Stimulated activated CD8-positive, alpha-beta memory T cell treated with anti-CD3 and anti-CD28 coated beads, Interleukin-7, amount 100 ng/mL, for 24 hours (primary cell): ENCODE measurements at places on chromosomes 7 and 10.
A peak's percentile ranks its signal among the peaks of the same experiment; 100 is the strongest.

GRCh38 chr7:44541028-44541869 lies at the start of gene NPC1L1:
Gene NPC1L1 (minus strand): TSS chr7:44541330. CDS start chr7:44541259, 71 bp downstream.
- no peak for DNase-seq

DNA sequence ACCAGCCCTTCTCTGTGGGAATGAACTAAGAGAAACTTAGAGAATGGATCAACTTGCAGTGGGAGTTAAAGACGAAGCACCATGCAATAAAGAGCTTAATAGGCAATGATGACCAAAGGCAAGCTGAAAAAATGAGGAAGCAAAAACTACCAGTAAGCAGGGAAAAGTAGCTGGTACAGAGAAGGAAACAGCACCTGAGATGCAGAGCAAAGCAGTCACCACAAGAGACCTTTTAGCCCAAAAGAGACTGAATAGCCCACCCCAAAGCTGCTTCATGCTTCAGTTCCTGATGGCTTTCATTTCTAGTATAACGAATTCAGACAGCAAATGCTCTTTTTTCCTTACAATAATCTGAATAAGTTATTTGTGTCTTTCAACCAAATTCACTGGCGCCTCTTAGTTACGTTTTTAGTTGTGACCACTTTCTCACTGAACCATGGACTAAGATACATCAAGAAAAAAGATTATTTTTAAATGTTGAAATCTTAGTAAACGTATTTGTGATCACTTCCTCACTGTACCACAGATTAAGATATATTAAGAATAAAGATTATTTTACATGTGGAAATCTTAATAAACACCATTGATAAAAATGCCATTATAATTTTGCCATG lies 76.0 kb downstream of the USP6NL start:
- DNase-seq, result no peak

- peak; percentile 63 for DNase-seq
Observed at GRCh38 chr10:114526504-114527238, 122.4 kb upstream of the AFAP1L2 start.

DNA sequence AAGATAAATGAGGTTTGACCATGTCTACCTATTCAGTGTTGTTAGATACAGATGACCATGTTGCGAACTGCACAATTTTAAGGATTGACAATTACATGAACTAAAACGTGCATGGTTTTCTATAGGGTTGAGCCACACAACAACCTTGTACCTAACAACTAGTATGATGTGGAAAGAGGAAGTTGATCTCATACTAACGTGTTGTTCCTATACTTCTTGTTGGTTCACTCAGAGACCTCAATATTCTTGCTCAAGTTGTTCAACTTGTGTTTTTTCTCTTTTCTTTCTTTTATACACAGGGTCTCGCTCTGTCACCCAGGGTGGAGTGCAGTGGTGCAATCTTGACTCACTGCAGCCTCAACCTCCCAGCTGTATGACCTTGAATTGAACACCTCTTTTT lies 6.1 kb upstream of the KEL start:
- DNase-seq, result no peak

DNA sequence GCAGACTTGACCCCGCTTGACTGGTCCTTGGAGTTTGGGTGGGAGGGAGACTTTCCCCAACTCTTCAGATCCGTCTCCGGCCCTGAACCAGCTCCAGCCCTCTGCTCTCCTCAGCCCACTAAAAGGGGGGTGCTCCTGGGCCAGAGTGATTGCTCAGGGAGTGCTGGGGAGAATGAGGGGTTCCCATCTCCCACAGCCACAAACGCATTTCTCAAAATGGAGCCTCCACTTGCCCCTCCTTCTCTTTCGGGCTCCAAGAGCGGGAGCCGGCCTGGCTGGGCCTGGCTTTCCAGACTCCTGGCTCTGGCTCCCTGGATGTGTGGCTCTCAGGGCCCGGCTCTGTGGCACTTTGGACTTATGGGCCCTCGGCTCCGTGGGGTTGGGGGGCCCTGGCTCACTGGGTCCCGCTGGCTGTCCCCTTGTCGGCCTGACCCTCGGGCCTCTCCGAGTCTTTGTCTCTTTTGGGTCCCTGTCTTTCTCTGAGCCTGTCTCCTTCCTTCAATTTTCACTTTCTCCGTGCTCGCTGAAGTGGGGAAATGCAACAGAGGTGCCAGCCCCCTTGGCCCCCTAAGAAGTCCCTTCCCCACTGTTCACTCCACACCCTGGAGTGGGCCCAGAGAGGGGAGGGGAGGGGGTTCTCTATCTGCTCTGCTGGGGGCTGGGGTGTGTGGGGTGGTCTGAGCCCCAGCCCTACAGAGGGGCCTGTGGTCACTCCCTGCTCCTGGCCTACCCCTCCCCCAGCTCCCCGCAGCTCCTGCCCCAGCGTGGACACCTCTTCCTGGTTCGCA lies 713 bp downstream of the LZTS2 start:
- no peak for DNase-seq

DNA sequence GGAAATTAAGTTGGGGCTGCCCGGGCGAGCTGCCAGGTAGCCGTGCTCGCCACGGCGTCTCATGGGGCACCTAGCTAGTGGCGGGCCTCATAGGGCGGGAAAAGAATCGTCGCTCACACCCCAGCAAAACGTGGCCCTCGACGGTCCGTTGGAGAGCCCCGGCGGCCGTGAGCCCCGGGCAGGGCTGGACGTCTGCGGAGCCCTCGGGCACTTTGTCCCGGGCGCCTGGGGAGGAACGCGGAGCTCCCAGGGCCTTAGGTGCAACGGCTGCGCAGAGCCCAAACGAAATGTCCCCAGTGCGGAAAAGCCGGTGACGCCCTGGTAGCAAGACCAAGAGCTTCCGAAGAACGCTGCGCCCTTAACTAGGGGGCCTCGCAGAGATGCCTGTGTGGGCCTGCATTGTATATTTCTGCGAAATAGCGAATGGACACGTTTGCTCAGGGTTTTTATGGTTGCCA lies 866 bp upstream of the SFMBT2 start:
- DNase-seq, result no peak

GRCh38 chr10:94299417-94299816 lies 63.3 kb downstream of the NOC3L start:
- DNase-seq, result no peak

GRCh38 chr10:22305721-22306120 lies 10.5 kb upstream of the COMMD3 start:
- DNase-seq, result no peak

GRCh38 chr7:1380821-1381580 lies 78.3 kb downstream of the MICALL2 start:
- no peak for DNase-seq

DNA sequence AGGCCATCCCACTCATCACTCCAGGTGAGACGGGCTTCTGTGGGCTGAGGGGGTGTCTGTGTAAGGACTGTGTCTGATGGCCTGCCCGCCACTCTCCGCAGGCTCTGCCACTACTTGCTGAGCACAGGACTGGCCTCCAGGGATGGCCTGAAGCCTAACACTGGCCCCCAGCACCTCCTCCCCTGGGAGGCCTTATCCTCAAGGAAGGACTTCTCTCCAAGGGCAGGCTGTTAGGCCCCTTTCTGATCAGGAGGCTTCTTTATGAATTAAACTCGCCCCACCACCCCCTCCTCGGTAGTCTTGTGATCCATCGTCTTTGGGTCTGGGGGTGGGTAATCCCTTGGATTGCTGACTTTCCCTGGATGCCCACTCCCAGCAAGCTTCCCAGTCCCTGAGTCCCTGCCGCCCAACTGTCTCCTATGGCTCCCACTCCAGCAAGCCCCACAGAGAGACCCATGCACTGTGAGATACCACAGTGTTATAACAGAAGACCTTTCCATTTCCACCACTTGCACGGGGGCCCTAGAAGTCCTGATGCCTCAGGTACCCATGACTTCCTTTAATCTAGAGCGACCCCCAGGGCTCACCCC lies 4.7 kb downstream of the FXYD4 start:
- DNase-seq, result no peak

GRCh38 chr10:133143200-133143533 lies 16.9 kb upstream of the KNDC1 start:
- DNase-seq, result no peak

DNA sequence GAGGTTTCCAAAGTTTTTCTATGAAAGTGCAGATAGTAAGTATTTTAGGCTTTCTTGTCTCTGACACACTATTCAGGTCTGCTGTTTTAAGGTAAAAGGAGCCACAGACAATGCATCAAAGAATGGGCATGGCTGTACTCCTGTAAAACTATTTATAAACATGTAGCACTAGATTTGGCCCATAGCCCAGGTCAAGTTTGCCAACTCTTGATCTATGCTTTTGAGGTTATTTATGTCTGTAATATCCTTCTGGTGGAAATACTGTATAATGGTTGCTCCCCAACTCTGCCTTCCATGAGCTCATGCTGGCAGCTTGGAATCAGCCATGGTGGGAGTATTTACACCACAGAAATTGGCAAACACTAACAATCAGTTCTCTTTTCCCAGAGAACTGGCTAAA lies 244.6 kb downstream of the BUB3 start:
- no peak for DNase-seq

DNA sequence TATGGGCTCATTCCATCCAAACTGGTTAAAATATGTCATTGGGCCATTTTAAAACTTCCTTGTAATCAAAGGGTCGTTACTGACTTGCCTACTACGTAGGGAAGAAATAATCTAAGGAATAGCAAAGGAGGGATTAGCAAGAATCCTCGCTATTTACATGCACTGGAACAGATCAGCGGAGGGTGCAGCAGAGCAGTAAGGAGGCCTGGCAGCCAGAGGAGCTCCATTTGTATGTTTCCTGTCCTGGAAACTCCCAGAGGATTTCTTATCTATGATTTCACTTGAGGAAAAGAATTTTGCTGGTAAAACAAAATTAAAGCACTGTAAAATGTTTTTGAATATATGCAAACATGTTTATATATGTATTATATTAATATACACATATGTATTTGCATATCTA lies 107.3 kb downstream of the TPK1 start:
- no peak for DNase-seq

- DNase-seq, result no peak
Observed at GRCh38 chr10:133110133-133110532, 22.4 kb downstream of the ADGRA1 start.

DNA sequence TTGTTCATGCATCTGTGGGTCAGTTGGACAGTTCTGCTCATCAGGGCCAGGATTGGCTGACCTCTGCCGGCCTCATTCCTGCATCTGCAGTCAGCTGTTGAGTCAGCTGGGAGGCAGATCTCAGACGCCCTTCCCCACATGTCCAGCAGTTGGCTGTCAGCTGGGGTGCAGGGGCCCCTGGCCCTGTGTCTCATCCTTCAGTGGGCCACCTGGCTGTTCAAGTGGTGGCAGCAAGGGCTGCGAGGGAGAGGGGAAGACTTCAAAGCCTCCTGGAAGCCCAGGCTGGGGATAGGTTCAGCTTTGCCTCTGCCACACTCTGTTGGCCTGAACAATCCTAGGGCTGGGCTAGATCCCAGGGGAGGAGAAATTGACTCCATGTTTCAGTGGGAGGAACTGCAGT lies 33.2 kb downstream of the TACR2 start:
- no peak for DNase-seq

GRCh38 chr7:29345590-29345989 lies 151.0 kb downstream of the CHN2 start:
- DNase-seq, result no peak

DNA sequence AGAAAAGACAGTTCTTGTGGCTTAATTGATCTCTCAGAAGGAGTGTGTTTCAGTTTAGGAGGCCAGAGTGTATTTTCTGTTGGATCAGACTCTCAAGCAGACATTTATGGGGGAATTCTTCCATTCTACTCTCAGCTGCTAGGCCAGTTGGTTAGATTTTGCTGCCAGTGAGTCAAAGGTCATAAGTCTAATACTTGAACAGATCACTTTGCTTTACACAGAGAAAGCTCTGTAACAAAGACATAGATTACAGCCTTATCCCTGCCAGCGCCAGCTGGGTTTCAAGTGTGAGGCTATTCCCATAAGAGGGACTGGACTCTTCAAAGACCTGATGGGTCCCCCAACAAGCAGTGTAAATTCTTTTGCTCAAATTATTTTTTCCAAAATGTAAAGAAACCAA lies 145.6 kb upstream of the SEMA3C start:
- no peak for DNase-seq

GRCh38 chr10:114418109-114418508 lies 13.8 kb upstream of the AFAP1L2 start:
- DNase-seq, result no peak

DNA sequence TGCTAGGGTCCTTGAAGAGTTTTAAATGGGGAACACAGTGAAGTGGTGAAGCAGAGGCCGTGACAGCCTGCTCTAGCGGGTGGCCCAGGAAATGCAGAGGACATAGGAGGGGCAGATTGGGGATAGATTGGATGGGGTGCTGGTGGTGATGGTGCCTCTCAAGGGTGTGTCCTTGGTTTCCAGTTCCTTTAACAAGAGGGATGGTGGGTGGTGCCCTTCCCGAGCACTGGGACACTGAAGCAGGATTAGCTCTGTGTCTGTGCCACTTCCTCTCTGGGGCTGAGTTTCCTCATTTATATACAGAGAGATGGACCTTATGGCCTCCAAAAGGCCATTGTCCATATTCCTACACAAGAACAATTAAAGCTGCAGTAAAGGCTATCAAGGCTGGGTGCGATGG lies 285.5 kb downstream of the TCF7L2 start:
- DNase-seq, result no peak

DNA sequence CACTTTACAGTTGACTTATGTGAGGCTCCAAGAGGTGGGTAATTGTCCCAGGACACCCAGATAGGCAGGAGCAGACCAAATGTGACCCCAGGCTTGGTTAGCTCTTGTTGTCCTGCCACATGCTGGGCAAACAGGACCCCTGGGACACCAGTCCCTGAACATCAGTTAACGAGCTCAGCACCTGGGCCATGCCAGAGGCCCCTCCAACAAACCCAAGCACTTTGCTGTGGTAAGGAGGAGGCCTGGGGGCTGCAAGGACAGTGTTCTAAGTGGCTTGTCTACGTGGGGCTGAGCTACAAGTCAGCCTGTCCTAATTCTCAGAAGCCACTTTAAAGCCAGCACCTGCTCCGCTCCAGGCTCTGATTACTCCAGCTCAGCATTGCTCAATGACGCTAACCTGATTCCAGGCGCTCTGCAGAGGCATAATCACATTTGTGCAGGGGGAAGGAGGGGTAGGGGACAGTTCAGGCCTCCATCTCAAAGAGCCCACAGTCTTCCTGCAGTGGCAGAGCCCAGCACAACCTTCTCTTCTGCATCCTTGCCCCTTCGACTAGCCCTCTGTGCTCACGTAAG lies 57.2 kb downstream of the DDC start:
- DNase-seq, result no peak

- DNase-seq, result no peak
Observed at GRCh38 chr10:48442809-48443177, 136.3 kb downstream of the MAPK8 start.

- DNase-seq, result no peak
Observed at GRCh38 chr10:58518775-58519174, 6.1 kb downstream of the BICC1 start.

- no peak for DNase-seq
Observed at GRCh38 chr7:113015034-113015645, 71.5 kb downstream of the GPR85 start.

- no peak for DNase-seq
Observed at GRCh38 chr7:66007232-66007631, 25.2 kb upstream of the GUSB start.

DNA sequence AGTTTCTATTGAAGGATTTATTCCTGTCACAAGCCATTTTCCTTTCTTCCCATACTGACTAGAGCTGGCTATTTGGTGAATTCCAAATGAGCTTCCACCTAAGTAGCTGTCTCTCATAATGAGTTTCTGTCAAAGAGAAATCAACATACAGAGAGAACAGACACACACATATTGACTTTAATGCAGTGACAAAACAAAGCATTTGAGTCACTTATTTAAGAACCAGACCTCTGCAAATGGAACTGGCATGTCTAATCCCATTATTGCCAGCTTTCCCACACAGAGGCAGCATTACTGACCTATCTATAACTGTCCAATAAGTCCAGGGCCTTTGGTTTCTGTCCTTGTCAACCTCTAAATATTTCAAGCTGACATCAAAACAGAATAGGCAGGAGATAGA lies 179.3 kb upstream of the CSTF2T start:
- DNase-seq, result no peak

- DNase-seq, result no peak
Observed at GRCh38 chr7:1516586-1517251, 12.5 kb upstream of the INTS1 start.
